NAMALWA (cell line): ENCODE measurements at places on chromosomes 1 and 21.

DNA sequence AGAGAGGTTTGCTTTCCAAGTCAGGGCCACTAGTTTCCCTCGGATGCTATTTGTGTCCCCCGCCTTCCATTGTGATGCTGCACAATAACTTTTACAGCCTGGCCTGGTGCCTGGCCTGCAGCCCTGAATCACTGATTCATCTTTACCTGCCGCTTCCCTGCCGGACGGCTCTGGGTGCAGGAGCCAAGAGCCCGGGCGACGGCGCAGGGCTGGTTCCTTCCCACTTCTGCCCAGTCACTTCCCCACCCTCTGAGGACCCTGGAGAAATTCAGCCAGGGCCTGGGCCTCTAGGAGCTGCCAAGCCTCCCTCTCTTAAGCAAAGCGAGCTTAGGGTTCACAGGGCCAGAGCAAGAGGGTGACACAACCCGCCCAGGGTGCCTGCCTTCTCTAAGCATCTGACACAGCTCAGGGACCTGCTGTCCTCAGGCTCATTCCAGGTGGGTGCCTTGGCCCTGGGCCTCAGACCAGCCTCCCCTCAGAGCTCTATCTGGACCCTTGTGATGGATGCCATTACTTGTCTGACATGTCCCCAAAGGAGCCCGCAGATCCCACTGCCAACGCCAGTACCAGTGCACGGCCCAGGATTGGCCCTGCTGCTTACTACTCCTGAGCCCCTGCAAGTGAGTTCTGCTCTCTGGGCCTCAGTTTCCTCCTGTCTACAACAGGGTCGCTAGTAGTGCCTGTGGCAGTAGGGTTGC, 381.0 kb upstream of the VAMP3 start:
- no peak for DNase-seq

- DNase-seq: no peak
Measured at GRCh38 chr1:111988743-111989453, 570 bp downstream of the KCND3 start.

DNA sequence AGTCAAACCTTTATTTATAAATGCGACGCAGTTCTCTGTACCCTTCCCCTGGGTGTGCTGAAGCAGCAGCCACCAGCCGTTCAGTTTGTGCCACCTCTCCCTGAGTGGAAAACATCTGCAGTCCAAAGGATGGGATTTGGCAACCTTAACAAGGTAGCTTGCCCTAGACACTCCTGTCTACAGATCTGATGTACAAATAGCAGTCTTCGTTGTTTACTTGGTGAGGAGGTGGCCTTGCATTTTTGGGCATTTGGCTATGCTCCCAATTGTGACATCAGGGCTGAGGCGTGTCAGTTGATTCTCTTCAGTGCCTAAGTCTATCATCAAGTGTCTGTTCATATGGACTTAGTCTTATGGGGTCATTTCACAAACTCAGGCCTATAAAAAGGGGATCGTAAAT, 59.8 kb downstream of the KDM1A start:
- no peak for DNase-seq

DNA sequence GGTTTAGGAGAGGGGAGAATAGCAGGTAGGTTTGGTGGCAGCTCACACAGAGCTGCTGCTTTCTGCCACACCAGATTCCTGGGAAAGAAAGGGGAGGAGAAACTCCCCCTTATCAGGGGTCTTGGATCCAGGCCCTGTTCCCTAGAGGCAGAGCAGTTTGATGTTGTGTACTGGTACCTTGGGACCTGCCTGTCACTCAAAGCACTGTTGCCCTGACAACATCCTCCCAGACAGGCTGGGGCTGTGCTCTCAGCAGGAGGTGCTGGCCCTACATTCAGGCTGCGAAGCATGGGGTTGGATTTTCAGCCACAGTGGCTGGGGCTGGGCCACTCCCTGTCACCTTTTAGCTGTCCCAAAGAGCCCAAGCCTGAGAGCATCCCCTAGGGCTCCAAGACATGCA, 188.0 kb downstream of the GRIK3 start:
- no peak for DNase-seq

DNA sequence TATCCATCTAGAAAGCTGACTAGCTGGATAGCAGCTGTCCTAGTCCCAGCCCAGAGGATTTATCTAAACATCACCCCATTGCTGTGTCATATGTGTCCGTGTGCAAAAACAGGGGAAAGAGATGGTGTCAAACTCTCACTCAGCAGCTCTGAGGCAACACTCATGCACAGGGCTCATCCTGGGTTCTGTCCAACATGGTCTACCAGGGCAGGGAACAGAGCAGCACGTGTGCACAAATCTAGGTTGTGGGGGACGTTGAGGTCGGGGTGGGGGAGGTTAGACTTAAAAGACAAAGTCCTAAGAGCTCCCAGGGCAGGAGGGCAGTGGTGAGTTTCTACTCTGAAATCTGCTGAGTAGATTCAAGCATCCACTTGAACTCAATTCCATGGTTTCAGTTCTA, 16.2 kb downstream of the PI4KB start:
- DNase-seq: no peak

GRCh38 chr21:34536820-34537219, 24.8 kb upstream of the KCNE1 start:
- DNase-seq: no peak

GRCh38 chr1:161381707-161382106, 14.0 kb upstream of the CFAP126 start:
- DNase-seq: no peak

DNA sequence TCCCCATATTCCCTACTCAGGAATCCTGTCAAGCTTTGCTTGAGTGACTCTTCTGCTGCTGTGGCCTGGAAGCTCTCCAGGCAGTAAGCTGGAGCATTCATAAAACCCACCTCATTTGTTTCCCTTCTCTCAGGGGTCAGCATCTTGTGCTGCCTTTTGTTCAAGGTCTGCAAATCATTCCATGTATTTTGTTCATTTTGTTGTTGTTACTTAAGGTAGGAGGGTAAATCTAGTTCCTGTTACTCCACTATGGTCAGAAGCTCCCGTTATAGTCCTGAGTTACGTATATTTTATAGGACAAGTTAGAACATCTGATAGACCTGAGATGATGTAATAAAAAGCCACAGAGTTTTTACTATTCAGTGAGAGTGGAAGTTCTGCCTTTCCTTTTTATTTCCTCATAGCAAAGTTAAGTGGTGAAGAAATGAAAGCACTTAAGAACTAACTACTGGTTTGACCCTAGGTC, 9.9 kb downstream of the SYNJ1 start:
- DNase-seq: no peak

GRCh38 chr1:203744075-203744972, 20.7 kb upstream of the LAX1 start:
- no peak for DNase-seq

- no peak for DNase-seq
Measured at GRCh38 chr1:54252371-54252936, 52.5 kb downstream of the MRPL37 start.

DNA sequence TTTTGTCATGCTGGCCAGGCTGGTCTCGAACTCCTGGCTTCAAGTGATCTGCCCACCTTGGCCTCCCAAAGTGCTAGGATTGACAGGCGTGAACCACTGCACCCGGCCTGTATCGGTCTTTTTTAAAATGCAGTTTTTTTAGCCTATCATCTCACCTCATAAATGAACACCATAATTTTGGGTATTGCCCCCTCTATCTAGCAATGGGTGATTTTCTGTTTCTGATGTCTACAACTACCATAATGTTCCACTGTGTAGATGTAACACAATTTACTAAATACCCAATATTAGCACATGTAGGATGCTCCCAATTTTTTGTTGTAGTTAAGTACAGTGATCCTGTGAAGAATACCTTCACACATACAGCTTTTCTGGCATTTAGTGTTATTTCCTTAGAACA, 2.0 kb upstream of the CAMTA1 start:
- DNase-seq: peak; percentile 67

DNA sequence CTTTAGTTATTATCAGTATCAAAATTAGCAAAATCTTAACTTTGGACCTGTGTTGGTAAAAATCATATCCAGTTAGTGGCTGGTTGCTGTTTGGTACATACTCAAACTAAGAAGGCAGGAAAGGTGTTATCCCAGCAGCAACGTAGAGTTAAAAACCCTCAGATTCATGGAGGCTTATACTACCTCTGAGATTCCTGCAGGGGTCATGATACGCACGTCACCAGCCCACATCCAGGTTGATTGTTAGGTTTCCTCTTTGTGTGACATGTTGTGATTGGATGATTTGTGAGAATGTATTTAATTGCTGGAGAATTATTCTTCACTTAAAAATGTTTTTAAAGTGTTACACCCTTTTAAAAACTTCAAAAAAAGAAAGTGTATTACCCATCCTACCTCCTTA, 423.3 kb upstream of the ADGRL2 start:
- peak; percentile 12 for DNase-seq

GRCh38 chr1:52601991-52602855, at the start of gene GPX7:
Gene GPX7, plus strand, starts transcription at chr1:52602371. Its CDS starts 39 bp downstream, at chr1:52602410.
- DNase-seq: no peak

- DNase-seq: no peak
Measured at GRCh38 chr1:52476943-52477342, 72.5 kb downstream of the PRPF38A start.

DNA sequence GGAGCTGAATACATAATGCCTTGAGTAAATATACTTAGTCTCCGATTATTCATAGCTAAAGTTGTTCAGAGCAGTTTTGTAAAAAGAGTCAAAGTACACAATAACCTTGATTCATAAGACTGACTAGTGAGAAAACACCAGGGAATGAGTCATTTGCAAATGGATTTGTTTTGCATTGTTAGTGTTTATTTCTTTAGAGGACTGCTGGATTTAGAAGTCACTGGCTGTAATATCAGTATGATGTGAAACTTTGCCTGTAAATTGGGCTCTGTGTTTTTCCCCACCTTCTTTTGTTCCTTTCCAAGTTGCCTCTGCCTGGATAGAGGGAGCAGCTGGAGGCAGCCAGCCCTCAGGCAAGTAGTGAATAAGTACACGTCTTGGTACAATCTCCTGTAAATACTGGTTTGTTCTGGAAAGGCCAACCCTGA, 474.7 kb downstream of the NUF2 start:
- no peak for DNase-seq

GRCh38 chr1:2267051-2267830, 39.1 kb downstream of the SKI start:
- DNase-seq: no peak

DNA sequence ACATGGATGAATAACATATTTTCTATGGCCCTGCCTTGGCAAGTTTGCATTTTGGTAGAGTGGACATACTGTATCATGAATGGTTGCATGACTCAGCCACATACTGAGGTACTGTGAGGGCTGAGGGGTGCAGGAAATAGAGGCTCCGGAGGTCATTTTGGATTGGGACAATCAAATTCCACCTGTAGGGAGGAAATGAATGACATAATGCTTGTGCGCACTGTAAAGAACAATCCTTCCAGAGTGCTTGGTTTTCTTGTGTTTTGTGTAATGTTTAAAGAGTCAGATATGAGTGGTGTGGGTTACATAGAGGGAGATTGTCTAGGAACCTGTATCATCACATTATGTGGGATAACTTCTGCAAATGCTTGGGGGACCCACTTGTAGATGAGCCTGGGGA, 329.9 kb upstream of the PROX1 start:
- DNase-seq: no peak

DNA sequence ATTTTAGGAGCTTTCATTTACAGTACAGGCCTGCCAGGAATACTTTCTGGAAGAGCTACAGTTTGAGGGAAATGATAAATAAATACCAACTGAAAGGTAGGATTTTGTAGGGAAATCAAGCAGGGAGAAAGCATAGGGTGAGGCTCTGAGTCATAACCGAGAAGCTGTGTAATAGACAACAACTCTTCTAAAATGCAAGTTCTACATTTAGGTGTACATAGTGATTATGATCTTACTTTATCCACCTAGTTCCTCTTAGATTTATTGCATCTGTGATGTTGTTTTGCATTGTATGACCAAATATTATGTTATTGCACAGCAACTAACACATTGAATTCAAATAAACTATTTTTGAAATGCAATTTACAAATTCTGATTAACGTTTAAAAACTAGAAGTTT, 819.3 kb downstream of the PLA2G4A start:
- no peak for DNase-seq

DNA sequence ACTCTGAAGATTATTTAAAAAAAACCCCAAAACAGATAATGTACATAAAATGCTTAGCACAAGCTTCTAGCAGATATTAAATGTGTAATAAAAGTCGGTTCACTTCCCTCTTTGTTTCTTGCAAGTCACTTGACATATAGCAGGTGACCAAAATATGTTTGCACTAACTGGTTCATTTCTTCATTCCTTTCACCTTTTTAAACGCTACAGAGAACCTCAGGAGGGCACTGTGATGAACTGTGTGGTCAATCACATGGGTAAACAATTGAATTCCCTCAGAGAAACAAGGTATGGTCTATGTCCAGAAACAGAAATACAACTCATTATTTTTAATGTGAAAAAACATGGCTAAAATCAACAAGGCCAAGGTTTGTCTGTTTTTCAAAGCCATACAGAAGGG, 51.3 kb upstream of the BCL10 start:
- DNase-seq: no peak

DNA sequence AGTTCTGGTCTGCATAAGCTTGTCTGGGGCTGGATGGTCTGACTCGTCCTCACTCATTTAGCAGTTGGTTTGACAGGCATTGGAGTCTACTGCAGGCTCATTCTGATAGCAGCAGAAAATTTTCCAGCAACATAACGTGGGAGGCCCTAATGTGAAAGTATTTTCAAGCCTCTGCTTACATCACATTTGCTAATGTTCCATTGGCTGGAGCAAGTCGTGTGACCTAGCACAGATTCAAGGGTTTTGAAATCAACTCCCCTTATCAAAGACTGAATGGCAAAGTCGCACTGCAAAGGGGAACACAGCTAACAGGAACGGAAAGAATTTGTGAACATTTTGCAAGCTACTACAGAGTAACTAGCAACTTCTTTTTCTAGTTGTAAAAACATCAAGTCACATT, 2.3 kb upstream of the USH2A start:
- no peak for DNase-seq

DNA sequence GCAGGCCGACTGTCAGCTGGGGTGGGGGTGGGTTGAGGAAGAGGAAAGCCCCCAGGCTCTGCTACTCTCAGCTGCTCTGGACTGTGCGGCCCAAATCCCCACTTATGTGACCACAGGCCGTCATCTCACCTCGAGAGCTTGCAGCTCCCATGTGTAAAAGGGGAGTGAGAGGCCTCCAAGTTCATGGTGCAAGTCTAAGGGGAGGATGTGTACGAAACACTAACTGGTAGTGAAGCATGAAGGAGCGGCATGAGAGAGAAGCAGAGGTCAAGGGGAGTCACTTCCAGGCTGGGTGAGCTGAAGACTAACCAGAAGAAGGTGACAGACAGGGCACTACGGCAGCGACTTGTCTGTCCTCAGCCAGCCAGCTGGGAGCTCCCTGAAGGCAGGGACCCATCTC, 43.8 kb downstream of the GLIS1 start:
- no peak for DNase-seq
